ENCODE measurements at places on chromosomes 11 and 22. TPM values are rescaled to one million over a fixed set of nuclear protein-coding genes. Genes with fewer than 3 reads are reported as not detected.
A peak's percentile ranks its signal among the peaks of the same experiment; 100 is the strongest.

Gene KRTAP5-9
- not detected for total RNA-seq

Gene CSF2RB
- 3.2 TPM for total RNA-seq

Gene MYBPC3
- 2,596 TPM for total RNA-seq

Gene SCUBE2
- total RNA-seq: 0.89 TPM

Gene CCDC117
- total RNA-seq: 13.2 TPM

DNA sequence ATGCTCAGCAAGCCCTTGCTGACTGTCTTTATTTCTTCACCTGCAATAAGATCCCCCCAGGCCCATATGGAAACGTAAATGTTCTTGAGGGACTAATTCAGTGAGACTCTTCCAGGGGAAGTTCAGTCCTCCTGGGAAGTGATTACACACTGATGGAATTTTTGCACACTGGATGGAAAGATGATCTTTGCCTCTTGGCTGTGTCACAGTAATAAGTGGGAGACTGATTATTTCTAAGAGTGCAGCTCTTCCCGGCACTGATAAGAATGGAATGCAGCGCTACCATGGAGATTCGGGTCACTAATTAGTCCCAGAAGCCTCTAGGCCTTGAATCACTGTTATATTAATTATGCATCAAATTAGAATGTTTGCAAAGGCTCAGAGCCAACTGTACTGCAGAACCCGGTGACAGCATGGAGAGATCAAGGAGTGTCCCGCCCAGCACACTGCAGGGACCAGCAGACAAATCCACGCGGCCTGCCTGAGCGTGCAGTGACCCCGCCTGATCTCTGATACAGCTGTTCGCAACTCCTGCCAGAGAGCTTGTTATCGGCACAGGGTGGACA lies 178.3 kb downstream of the SNX19 start:
- DNase-seq: peak; percentile 83

- no peak for DNase-seq
Measured at GRCh38 chr11:8389029-8389996, 125.6 kb upstream of the LMO1 start.

Gene FAM111B
- total RNA-seq: 0.84 TPM
